ENCODE measurements at places on chromosomes 1 and 21.
A peak's percentile ranks its signal among the peaks of the same experiment; 100 is the strongest.

- no peak for DNase-seq
These were observed 142.9 kb downstream of the DHRS3 start for GRCh38 chr1:12475101-12475500.

DNA sequence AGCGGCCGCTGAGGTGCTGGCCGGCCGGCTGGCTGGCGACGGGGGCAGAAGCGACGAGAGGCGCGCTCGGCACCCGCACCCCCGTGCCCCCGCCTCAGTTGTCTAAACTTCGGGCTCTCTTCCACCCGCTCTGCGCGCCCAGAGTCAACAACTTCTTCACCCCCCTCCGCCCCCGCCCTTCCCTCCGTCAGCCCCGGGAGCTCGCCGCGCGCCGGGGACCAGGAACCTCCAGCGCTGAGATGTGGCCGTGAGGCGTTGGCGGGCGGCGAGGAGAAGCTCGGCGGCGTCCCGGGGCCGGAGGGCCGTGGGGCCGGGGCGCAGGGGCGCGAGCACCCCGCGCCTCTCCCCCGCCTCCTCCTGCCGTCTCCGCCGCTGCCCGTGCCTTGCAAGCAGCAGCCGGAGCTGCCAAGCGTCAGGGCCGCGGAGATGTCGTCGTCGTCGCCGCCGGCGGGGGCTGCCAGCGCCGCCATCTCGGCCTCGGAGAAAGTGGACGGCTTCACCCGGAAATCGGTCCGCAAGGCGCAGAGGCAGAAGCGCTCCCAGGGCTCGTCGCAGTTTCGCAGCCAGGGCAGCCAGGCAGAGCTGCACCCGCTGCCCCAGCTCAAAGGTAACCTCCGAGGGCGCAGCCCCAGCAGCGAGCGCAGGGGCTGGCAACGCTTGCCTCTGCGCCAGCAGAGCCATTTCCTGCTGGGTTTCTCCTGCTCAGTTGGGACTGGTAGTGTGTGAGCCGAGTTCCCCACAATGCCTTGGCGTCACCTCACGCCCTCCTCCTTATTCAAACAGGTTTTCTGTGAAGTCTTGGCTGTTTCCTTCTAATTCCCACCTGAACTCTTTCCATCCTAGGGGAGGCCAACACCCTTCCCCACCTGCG lies 710 bp downstream of the PPP2R5A start:
- peak; percentile 22 for DNase-seq

- DNase-seq: no peak
These were observed 4.3 kb upstream of the DPYD start for GRCh38 chr1:97925151-97925550.

DNA sequence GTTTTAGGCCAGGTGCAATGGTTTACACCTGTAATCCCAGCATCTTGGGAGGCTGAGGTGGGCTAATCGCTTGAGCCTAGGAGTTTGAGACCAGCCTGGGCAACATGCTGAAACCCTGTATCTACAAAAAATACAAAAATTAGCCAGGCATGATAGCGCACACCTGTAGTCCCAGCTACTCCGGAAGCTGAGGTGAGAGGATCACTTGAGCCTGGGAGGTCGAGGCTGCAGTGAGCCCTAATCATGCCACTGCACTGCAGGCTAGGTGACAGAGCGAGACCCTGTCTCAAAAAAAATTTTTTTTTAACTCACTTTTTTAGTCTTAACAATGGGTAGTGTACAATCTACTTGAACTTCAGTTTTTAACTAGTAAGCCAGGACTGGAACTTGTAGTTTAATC lies 137.5 kb downstream of the HS2ST1 start:
- no peak for DNase-seq

DNA sequence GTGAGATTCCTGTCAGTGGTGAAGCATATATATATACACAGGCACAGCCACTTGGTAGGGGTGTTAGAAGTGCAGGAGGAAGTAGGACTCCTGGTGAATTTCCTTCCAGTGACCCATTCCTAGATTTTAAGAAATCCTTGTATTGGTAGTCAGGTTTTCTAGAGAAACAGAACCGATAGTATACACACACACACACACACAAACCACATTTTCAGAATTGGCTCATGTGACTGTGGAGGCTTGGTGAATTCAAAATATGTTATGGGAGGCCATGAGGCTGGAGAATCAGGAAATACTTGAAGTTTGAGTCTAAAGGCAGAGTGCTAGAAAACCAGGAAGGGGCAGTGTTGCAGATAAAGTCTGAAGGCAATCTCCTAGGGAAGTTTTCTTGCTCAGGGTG lies 114.2 kb downstream of the FCRL5 start:
- DNase-seq: no peak

DNA sequence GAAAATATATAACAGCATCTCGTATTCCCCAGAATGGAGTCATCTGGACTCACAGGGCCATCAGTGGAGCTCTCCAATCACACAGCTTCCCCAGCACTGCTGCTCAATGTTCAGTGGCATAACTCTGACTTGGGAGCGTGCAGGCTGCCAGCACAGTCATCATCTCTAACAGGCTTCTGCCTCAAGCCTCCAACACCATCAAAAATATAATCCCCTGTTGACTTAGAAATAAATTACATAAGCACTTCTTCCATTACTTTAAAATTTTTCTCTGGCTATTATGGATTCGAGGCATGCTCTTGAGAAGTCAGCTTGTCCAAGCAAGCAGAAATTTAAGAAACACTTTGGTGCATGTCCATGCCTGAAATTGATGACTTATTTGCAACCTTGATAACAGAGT lies 6.2 kb downstream of the DUSP23 start:
- no peak for DNase-seq

DNA sequence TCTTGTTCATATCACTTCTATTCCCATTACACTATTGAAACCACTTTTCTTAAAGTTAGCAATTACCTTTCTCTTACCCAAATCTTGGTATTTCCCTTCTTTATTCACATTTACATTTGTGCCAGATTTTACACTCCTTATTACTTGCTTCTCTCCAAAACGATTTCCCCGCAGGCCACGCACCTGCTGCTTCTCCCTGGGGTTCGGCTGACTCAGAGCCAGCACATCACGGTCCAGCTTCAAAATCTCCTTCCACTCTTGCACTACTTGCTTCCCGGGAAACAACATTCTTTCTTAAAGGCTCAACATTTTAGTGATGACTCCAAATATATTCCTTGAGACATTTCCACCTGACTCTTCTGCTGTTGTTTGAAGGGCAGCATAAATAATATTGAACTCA lies 20.7 kb downstream of the LHX9 start:
- DNase-seq: no peak

DNA sequence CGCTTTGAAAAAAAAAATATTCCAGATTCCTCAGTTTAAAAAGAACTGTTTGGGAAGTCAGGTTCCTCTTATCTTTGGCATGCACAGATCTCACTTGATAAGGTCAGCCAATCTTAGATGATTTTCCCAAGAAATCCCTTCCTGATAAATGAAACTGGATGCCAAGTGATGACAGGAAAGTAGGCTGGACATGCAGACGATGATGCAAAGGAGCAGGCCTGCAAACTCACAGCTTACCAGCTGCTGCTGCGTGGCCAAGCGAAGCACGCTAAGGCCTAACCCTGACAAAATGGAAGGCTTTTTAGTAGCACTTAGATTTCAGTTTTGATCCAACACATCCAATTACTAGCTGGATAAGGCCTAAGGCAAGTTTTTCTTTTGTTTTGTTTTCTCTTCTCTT lies 10.1 kb downstream of the TADA1 start:
- DNase-seq: no peak

GRCh38 chr1:170309389-170310013 lies 163.7 kb downstream of the NTMT2 start:
- DNase-seq: peak; percentile 97
